ENCODE measurements at places on chromosomes 2 and 18.

DNA sequence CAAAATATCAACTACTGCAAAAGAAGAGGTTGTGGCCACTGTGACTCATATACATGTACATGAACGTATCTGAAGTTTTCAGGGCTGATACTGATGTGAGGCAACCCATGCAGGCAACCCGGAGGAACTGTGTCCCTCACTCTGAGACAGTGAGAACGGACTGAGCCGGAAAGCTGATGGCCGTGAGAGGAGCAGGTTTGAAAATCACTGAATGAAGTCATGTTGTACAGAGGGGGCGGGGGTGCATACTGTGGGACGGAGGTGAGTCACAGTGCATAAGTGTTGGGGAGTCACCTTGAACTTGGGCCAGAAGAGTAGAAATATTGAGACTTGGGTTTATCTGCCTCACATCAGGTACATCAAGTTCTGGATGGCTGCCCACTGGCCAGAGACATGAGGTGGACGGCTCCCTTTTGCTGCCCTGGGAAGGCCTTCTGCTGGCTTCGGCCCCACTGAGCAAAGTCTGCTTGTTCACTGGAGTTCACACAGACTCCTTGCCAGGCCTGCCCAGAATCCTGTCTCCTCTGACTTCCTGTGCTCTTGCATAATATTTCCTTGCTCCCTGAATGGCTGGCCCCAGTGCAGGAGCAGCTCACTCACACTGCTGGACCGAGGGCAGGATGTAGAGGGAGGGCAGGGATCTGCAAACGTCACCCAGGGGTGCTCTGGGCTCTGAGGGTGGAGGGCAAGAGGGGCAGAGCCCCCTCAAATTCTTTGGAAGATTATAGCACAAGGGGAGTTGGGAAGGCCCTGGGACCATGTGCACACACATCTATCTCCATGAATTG lies 18.1 kb downstream of the EPAS1 start:
- DNase-seq: no peak

GRCh38 chr18:28657961-28658360 lies 481.0 kb upstream of the CDH2 start:
- no peak for DNase-seq

GRCh38 chr2:33577084-33577483 lies 22.0 kb downstream of the FAM98A start:
- no peak for DNase-seq

DNA sequence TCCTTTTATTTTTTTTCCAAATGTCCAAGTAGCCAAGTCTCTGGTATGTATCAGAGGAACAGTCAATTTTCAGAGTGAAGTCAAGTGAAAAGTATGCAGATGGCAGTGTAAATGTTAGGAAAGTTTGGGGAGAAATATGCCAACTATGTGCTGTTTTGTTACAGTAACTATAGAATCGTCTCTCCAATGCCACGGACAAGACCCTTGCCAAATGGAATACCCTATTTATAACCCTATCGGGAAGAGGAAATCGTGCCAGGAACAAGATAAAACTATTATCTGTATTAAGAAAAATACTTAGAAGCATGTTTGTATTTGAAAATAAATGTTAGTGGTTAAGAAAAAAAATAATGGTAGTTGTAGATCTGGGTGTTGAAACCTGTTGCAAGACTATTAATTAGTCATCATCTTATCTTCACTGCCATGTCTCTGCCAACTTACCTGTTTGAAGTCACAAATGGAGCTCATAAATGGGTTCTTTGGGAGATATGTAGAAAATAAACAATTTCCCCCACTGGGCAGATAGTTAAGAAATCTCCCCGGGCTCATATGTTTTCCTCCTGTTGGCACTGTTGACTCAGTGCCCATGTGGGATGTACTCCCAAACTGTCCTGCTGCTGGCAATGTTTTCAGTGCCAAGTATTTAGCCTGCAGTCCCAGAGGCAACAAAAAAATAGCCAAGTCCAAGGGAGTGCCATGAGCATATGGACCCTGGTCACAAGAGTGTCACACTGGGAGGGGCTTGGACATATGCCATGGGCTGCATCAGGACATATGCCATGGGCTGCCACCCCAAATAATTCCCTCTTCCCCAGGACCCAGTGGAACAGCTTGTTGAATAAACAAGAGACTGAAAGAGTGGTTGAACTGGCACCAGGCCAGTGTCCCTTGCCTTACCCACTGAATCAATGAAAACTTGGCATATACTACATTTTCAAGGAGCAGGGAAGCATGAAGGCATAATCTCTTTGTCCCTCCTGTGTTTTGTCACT lies 366.9 kb downstream of the OSR1 start:
- DNase-seq: no peak
